Endothelial cell of umbilical vein (primary cell): ENCODE measurements at places on chromosomes 5 and 9.

- no peak for DNase-seq
These were observed 12.9 kb downstream of the ANXA2R start for GRCh38 chr5:43027054-43027785.

- no peak for DNase-seq
These were observed 14.7 kb downstream of the NDUFS6 start for GRCh38 chr5:1815881-1816292.

- DNase-seq, result peak; percentile 70
These were observed 44.5 kb downstream of the SPRY4 start for GRCh38 chr5:142280066-142281007.

GRCh38 chr9:1179366-1179765 is 129.2 kb downstream of the DMRT2 start:
- no peak for DNase-seq

DNA sequence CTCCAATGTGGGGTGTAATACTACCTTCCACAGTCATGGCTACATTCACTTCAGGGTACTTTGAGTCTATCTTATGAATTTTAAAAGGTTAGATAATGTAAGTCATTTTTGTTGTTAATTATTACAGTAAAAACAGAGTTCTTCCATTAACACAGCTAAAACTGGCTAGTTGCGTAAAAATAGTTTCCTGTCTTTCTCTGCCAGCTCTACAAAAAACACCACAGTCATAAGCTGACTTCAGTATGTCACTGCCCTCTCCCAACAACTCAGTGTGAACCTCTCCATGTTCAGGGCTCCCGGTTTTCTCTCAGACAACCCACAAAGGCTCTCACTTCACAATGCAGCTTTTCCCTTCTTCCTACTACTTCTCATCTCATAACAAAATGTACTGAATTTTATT is 84.8 kb upstream of the ITGA1 start:
- peak; percentile 74 for DNase-seq
